ENCODE measurements at places on chromosomes 7 and 10.

DNA sequence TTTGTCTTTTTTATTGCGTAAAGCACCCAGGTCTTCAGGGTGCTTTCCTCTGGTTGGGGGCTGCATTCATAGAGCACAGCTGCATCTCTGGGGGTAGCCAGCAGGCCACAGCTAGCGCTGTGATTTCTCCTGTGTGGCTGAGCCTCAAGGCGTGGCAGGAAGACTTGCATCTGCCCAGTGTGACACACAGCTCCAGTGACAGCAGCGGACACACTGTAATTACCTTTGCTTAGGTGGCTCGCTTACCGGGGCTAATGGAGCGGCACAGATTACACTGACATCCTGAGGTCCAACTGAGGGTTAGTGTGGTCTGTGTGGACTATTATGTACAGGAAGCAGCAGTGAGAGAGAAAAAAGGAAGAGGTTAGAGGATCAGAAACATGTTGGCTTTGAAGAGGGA lies 27.1 kb downstream of the ABCB4 start:
- no peak for DNase-seq

- peak; percentile 32 for DNase-seq
Measured at GRCh38 chr7:119935418-119936025, 337.5 kb upstream of the KCND2 start.

GRCh38 chr7:140276001-140276400 lies 99.2 kb upstream of the KDM7A start:
- DNase-seq, result no peak

GRCh38 chr10:38025283-38025682 lies 14.8 kb downstream of the ZNF33A start:
- DNase-seq, result no peak

- no peak for DNase-seq
Measured at GRCh38 chr7:17619196-17619818, 320.9 kb downstream of the AHR start.

GRCh38 chr10:1162481-1163203 lies 106.5 kb downstream of the WDR37 start:
- DNase-seq, result no peak

DNA sequence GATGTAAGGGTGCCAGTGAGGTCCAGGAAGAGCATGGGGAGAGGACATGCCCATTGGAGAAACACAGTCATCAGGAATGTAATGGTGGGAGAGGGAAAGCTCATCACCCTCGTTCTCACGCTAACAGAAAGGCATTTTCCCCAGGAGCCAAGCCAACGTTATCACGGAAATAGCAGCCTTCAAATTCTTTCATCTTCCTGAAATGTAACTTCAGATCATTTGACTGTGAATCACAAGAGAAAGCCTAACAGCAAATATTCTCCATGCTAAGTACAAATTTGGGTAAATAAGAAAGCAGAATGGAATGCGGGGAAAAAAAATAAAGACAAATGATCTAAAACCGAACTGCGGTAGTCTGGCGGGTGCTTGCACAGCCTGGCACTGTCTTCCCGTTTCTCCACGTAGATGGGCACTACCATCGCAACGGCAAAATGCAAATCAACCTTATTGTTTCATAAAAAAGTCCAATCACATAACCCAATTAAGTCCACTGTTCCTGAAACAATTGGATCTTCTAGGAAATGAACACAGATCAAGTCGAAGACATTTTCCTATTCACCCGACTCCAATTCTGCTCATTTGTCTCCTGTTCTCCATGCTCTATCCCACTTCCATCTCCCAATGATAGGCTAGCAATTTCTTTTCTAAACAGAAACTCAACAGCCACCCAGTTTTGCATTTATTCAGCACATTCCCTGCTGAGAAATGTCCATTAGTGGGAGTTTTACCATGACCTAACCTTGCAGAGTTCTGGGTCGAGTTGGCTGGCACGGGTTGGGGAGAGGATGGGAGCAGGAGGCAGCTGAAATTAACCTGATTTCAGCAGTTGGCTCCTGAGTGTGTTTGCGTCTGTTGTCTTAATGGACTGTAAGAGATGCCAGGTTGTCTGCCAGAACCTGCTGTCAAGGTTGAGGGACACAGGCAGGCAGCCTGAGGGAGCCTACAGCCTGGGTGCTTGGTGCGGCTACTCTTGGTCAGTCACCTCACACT lies 74.6 kb upstream of the FRMD4A start:
- no peak for DNase-seq

DNA sequence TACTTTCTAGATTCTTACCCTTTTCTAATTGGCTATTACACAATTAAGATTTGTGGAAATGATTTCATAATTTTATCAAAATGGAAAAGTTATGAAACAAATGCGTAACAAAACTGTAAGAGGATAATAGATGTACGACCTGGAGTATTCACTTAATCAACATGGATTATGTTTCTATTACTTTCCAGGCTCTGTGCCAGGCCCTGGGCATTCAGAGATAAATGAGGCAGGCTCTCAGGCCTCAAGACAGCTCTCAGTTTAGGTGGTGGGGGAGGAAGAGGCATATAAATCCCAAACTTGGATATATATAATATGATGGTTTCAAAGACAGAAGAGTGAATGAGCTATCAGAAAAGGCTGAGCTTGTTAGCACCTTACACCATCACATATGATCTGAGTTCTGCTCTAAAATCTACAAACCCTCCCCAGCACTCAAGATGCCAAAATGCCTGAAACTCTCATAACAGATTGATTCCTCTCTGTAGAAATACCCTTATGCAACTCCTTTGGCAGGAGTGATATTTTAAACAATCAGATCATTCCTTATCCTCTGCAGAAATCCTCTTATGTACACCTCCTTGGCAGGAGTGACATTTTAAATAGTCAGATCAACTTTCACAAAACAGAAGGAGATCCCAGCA lies 42.5 kb downstream of the ACBD5 start:
- DNase-seq, result no peak

DNA sequence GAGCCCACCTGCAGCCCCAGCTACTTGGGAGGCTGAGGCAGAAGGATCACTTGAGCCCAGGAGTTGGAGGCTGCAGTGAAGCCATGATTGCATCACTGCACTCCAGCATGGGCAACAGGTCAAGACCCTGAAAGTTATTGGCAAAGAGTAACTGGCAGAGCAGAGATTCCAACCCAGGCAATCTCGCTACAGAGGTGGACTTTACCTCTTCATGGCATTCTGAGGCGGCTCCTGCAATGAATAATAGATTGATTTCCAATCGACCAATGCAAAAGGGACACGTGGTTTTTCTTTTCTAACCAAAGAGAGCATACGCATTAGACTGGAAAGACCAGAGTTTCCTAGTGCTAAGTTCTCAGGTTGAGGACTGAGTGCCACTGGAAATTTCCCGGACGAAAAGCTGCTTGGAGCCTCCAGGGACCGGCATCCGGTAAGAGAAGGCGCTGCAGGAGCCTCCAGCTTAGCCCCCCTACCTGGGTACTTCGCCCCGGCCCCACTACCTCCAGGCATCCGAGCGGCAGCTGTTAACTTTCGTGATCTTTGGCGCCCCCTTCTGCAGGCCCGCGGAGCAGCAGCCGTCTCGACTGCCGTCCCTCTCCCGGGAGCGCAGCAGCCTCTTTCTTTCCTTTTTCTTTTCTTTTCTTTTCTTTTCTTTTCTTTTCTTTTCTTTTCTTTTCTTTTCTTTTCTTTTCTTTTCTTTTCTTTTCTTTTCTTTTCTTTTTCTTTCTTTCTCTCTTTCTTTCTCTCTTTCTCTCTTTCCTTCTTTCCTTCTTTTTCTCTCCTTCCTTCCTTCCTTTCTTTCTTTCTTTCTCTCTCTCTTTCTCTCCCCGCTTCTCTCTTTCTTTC lies 4.1 kb downstream of the MBLAC1 start:
- no peak for DNase-seq

DNA sequence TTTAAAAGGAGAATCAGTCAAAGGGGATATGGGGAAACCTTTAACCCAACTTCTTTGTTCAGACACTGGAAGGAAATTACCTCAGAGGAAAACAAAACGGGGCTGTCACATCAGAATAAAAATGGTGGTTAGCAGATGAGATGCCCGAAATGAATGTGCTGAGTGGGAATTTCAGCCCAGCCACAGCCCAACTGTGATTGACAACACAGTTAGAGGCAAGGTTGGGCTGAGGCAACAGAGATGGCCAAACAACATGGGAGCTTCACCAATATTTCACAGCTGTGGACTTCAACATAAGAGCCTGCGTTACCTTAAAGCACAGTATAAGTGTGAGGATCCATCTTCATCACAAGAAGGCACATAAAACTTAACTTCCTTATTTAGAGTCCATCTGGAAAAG lies 133.5 kb upstream of the PTPRZ1 start:
- no peak for DNase-seq

DNA sequence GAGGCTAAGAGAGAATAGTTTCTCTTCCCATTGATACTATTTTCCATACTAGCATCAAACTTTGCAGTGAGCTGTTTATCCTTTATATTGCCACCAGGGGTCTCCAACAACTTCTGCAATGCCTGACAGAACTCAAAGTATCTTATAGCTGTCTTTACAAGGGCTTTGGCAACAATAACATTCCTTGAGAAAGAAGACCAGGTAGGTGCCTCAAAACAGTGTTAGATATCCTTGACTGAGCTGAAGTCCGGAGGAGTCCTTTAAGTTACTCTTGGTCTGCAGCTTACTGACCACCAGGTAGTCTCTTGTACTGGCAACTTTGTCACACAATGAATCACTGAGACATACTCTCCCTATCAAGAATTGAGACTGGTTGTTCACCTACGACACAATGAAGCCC lies 30.0 kb upstream of the TES start:
- DNase-seq, result peak; percentile 43

DNA sequence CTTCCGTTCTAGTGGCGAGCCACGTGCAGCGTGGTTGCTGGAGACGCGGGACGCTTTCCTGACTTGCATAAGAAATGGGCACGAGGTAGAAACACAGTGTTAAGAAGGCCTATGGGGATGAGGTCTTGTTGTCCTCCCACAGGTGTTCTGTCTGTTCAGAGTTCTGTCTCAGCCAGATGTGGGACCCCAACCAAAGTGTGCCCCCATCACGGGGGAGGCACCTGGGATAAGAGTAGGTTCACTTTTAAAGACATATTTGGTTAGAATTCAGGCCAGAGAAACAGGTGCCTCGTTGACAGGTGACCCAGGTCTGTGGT lies 56.0 kb upstream of the PITRM1 start:
- no peak for DNase-seq

GRCh38 chr10:21329995-21330627 lies 195.4 kb downstream of the SKIDA1 start:
- DNase-seq, result peak; percentile 67

- DNase-seq, result no peak
Measured at GRCh38 chr7:148253629-148254028, 336.9 kb upstream of the C7orf33 start.

All from HCT116 (cell line).